Right atrium auricular region (tissue), 2 donors: ENCODE measurements at places on chromosomes 1 and 21. TPM values are rescaled to one million over a fixed set of nuclear protein-coding genes. Genes with fewer than 3 reads are reported as not detected.

MATN1 gene
- total RNA-seq: not detected

HCRTR1 gene
- not detected for total RNA-seq

LRRC39 gene
- total RNA-seq: 142 TPM

PTGFRN gene
- total RNA-seq: 141 TPM

DNA sequence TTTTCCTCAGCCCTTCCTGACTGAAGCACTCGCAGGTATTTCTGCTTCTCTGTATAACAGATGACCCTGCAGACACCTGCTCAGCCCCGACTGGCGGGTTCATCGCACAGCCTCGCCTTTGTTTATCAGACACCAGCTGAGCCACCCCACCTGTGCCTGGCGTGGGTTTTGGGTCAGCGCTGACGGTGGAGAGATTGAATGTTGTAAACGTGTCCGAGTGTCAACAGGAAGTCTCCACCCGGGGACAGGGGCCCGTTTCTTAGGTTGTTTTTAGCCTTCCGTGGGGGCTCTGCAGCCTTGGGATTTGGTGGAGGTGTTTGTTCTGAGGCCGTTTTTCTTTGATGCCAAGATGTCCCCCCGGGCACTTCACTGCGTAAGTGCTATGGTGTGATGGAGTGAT lies 60.1 kb downstream of the COL18A1 start:
- H3K27me3 ChIP-seq: no peaks in the 10 kb centered on the region
- no peak overlapping the region for H3K4me3 ChIP-seq
- peaks cover 18% of the 10 kb centered on the region for H3K4me1 ChIP-seq
- no peak overlapping the region for H3K27ac ChIP-seq
- no peak for DNase-seq

DNA sequence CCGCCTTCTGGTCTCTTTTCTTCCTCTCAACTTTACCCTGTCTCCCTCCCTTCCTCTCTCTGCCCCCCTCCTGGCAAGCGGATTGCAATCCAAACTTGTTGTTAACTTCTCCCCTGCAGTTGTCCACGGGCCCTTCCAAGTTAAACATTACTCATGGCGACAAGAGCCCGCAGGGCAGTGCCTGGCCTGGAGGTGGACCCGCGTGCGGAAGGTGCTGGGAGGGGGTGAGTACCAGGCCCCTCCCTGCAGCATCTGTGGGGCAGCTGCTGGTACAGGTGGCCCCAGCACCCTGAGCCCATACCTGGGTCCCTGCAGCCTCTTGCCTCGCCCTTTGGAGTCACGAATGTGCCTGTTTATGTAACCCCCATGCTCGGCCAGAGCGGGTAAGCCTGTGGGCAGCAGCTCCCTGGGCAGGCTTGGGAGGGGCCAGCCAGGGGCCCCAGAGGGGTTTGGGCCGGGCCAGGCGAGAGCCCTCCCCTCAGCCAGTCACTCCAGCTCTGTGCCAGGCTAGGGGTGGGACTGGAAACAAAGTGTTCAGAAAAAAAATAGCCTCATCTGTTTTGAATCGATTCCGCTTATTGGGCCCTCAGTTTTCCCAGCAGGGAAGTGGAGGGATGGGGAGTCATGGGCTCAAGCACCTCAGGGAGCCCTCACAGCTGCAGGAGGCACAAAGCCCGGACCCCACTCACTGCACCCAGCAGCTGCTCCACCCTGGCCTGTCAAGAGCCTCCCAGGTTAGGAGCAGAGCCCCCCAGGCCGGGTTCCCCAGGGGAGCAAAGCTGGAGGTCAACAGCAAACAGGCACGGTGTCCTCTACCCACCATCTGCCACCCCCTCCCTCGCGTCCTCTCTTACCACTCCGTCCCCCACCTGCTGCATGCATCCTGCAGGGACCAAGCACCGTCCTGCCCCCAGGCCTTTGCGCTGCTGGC lies 14.0 kb upstream of the FAAP20 start:
- no peak overlapping the region for H3K4me3 ChIP-seq
- H3K36me3 ChIP-seq: no peaks in the 10 kb centered on the region
- H3K4me1 ChIP-seq: peaks cover 77% of the 10 kb centered on the region
- no peaks in the 10 kb centered on the region for H3K27me3 ChIP-seq
- H3K27ac ChIP-seq: peak overlapping the region; percentile 88
- peak; percentile 89 for DNase-seq

GRCh38 chr1:111219557-111220286 lies 7.8 kb upstream of the CHI3L2 start:
- no peak for DNase-seq
- H3K27ac ChIP-seq: no peak overlapping the region
- H3K36me3 ChIP-seq: no peaks in the 10 kb centered on the region
- no peaks in the 10 kb centered on the region for H3K4me1 ChIP-seq
- H3K27me3 ChIP-seq: no peaks in the 10 kb centered on the region
- no peak overlapping the region for H3K4me3 ChIP-seq
